Type B pancreatic cell (in vitro differentiated cells): ENCODE measurements at places on chromosomes 16 and 17. TPM values are rescaled to one million over a fixed set of nuclear protein-coding genes. Genes with fewer than 3 reads are reported as not detected.

GRCh38 chr17:63675231-63675606 is 24.7 kb downstream of the LIMD2 start:
- no peak for DNase-seq

- no peak for DNase-seq
Measured at GRCh38 chr17:21330436-21331160, 45.6 kb upstream of the KCNJ12 start.

DNA sequence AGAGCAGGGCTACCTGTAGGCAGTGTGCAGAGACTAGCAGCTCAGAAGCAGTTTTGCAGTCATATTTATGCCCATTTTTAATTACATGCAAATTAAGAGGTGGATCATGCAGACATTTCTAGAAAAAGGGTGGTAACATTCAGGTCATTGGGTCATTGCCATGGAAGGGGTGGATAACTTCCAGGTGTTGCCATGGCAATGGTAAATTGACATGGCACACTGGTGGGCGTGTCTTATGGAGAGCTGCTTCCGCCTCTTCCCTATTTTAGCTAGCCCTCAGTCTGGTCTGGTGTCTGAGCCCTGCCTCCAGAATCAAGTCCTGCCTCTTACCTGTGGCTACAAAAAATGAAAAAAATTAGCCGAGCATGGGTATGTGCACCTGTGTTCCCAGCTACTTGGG is 2.8 kb upstream of the DNAI2 start:
- no peak for DNase-seq

GRCh38 chr17:77701996-77702395 is 256.5 kb upstream of the TNRC6C start:
- peak; percentile 16 for DNase-seq

DNA sequence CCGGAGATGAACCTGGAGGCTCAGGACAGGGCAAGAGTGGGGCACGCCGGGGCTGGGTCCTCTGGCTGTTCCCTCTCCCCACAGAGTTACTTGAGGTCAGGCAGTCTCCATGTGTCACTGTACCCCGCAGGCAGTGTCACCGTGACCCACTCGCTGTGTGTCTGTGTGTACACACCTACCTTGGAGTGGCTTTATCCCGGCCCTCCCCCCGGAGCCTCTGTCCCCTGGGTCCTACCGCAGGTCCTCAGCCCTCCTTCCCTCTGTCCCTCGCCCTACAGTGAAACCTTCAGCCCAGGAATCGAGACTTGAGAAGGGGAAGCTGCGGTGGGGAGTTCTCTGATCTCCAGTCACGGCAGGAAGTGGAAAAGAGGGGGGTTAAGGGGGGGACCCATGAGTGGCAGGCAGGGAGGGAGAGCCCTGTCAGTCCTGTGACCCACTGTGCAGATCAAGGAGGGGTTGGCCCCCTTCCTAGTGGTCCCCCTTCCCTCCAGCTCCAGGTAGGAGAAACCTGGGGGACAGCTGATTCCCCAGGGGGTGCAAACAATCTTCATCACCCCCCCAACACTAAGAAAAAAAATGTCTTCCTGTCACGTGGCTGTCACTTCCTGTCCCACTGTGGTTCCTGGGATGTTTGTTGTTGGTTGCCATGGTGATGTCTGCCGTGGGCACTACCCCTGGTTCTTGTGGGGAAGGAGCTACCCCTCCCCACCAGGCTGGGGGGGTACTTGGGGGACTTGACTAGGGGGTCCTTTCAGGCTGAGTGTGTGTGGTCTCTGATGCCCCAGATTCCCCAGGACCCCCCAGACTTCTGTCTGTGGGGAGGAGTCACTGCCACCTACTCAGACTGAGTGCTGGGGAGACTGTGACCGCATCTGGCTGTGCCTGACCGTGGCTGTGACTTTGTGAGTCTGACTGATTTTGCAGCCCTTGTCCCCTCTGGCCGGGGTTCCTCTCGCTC is 13.7 kb downstream of the RARA start:
- DNase-seq = no peak

GRCh38 chr16:10980813-10981212 is 36.4 kb downstream of the CLEC16A start:
- no peak for DNase-seq

DNA sequence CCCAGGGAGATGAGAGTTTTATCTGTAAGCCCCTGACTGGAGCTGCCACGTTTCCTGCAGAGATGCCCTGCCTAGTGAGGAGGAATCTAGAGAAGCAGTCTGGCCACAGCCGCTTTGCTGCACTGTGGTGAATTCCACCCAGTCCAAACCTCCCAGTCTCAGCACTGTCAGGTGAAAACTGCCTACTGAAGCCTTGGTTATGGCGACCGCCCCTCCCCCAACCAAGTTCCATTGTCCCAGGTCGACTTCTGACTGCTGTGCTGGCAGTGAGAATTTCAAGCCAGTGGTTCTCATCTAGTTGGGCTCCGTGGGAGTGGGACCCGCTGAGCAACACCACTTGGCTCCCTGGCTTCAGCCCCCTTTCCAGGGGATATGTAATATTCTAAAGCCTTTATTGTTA is 10.2 kb upstream of the LYZL6 start:
- no peak for DNase-seq

DNA sequence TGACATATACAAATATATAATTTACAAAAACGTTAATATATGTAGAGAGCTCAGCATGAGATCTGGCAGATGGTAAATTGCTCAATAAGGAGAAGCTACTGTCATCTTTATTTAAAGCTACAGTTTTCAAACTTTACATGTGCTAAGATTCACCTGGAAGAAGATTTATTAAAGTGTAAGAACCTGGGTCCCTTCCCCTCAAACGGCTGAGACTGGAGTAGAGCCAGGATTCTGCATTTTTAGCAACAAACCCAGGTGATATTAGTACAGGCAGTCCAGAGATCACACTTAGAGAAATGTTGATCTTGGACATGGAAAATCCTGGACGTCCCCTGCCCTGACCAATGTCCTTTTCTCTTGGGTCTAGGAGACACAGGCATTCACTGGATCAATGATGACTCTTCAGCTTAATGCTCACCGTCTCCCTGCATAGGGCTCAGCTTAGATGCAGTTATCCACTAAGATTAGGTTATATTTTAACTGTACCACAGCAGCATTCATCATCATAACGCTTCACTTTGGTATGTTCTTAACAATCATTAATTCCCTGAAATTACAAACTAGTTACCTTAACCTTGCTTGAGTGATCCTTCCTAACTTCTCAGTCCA is 20.4 kb downstream of the CDR2 start:
- no peak for DNase-seq

DNA sequence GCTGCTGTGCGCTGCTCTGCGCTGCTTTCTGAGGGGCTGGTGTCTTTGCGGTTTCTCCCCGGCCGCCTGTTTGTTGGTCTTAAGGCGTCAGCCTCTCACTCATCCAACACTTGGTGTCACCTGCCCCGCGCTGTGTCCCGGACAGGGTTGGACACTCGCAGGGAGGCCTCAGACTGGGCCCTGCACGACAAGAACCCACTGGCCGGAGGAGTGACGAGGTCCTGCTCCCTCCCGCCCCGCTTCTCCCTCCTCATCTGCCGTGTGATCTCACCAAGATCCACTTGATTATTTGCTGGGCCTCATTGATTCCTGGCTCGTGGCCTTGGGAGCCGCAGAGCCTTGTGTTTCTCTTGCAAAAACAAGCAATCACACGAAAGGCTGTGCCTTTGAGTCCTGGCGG is 56.6 kb downstream of the PRMT7 start:
- DNase-seq = no peak

GRCh38 chr17:12320286-12320685 is 299.6 kb downstream of the MAP2K4 start:
- DNase-seq = no peak

Gene CRISPLD2
- total RNA-seq = 17.8 and 57.2 TPM in 2 replicates

Gene CES1
- total RNA-seq = 2.1 and 3.9 TPM in 2 replicates

Gene VAC14
- total RNA-seq = 38.3 and 39.5 TPM in 2 replicates

Gene DOC2A
- 6.9 and 9.7 TPM in 2 replicates for total RNA-seq

Gene CRHR1
- 0.17 and 0.43 TPM in 2 replicates for total RNA-seq
